Stimulated activated CD8-positive, alpha-beta memory T cell treated with anti-CD3 and anti-CD28 coated beads, Interleukin-15, amount 100 ng/mL, for 48 hours (primary cell): ENCODE measurements at places on chromosomes 12 and 14.

GRCh38 chr14:92740440-92740839 lies 8.0 kb downstream of the LGMN start:
- DNase-seq = no peak

GRCh38 chr14:70641548-70642302 lies at the start of gene TTC9:
TTC9 (plus strand) TSS chr14:70641916; CDS start chr14:70642130, 214 bp downstream.
- no peak for DNase-seq

GRCh38 chr14:84535484-84535883 lies 994.5 kb upstream of the FLRT2 start:
- DNase-seq = no peak

DNA sequence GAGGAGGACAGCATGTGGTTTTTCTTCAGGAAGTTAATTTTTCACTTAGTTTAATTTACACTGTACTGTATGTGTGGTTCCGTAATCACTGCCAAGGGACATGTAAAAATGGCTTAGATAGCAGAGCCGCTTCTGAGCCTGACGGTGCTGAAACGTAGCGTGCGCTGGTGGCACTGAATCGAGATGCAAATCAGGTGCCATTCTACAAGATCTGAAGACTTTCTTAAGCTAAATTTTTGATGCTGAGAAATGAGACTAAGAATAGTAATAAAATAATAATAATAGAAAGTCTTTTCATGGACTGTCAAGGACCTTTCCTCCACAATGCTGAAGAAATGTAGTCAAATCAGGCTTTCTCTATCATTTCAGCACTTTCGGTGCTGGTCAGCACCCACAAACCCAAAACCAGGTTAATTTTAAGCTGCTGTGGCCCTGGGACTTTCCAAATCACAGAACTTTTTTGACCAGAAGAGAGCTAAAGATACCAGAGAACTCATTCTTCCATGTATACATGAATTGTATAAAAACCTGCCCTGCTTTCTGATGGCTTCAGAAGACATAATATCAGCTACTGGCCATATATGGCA lies 183.3 kb upstream of the LMO3 start:
- DNase-seq = no peak

- DNase-seq = no peak
Measured at GRCh38 chr14:52303236-52303635, 10.9 kb upstream of the PTGER2 start.

DNA sequence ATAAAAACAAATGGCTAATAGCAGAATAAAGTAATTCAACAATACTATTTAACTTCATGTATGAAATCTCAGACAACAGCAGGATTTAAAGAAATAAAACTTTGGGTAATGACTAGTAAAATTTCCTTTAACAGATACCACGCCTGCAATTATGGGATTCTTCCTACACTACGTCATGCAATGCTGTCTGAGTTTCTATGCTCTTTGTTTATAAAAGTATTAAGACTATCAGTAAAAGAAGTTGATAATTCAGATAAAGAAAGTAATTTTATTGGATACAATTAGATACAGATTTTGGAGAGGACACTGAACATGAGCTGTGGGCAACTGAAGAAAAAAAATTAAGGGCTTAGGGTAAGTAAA lies 308.4 kb upstream of the LRFN5 start:
- DNase-seq = no peak

- DNase-seq = no peak
Measured at GRCh38 chr12:34333337-34333736, 311.0 kb downstream of the ALG10 start.

DNA sequence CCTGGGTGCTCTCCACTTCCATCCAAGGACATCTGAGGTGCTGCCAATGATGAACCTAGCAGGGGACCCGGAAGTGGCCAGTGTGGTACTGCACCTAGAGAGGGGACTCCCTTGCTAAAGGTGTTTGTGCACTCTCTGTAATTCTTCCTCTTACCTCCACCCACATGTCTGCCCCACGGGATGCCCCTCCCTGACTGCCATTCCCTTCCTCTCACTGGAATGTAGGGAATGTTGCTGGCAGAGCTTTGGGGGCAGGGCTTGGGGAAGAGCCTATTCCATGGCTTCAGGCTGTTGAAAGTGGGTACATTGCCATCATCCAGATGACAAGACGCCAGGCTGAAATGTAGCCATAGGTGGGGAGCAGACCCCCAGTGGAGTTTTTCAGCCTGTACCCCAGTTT lies 153.2 kb downstream of the SMOC1 start:
- DNase-seq = no peak

DNA sequence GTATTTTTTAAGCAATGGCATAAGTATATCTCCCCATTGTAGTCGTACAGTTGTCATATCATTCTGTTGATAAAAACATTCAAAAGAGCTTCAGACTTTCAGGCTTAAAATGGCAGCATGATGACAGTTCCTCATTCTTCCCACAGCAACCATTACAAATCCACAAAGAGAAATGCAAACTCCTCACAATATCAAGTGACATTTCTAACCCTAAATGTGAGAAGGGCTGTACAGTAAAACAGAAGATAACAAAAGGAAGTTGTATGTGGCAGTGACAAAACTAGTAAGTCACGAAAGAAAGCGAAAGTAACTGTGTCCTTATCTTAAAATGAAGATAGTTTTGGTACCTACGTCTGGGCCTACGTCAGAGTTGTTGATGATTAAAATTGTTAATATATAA lies 46.7 kb downstream of the GXYLT1 start:
- DNase-seq = no peak

GRCh38 chr14:91286530-91286937 lies 42.0 kb upstream of the GPR68 start:
- DNase-seq = no peak

DNA sequence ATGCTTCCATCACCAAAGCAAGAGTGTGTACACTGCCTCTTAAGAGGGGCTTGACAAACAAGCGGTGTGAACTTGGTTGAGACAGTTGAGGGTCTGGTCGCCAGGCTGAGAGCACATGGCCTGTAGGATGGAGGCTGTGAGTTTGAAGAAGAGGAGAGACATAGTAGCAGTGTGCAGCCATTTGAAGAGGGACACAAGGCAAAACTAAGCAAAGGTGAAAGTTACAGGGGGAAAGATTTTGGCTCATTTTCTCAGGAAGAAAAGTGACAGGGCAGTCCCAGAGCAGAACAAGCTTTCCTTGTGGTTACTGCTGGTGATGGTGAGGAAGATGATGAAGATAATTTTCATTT lies 11.3 kb upstream of the C12orf76 start:
- no peak for DNase-seq

DNA sequence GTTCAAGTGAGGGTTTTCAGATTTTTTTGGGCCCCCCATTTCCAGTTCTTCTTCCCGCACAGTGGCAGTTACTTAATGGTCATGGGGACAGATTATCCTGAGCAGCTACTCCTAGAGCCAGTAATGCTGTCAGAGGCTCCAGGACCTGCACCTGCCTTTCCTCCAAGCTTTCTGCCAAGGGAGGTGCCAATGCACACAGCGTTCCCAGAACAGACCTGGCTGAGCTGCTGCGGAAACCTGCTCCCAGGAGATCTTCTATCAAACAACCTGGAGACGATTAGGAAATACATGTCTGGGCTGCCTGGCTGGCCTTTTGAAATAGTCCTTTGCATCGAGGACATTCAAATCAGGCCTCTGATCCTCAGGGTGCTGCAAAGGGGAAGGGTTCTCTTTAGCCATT lies 120.9 kb downstream of the SLC8A3 start:
- DNase-seq = no peak

GRCh38 chr12:49369411-49370145 lies 2.3 kb downstream of the SPATS2 start:
- DNase-seq = no peak

DNA sequence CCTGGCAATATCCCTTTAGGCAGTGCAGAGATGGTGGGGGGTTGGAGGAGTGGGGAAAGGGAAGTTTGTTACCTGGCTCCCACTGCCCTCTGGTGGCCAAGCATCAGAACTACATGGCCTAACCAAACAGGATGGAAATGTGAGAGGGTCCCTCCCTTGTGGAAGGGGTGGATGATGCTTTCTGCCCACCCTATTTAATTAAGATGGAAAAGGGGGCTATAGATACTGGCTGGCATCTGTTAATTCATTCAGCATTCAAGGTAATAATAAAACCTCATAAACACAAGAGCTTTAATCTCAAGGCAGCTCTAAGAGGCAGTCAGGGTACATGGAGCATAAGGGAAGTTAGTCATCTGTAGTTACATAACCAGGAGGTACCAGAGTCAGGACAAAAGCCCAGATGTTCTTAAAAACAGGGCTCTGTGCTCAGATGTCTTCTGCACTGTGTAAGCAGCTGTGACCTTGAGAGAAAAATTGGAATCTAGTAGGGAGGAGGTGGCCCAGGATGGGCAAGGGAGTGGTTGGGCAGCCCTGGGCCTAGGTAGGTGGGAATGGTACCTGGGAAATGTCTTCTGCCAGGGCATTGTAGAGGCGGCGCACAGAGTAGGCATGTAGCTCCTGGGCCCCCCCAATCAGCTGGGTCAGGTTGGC lies 4.6 kb downstream of the AP1G2 start:
- DNase-seq = no peak

DNA sequence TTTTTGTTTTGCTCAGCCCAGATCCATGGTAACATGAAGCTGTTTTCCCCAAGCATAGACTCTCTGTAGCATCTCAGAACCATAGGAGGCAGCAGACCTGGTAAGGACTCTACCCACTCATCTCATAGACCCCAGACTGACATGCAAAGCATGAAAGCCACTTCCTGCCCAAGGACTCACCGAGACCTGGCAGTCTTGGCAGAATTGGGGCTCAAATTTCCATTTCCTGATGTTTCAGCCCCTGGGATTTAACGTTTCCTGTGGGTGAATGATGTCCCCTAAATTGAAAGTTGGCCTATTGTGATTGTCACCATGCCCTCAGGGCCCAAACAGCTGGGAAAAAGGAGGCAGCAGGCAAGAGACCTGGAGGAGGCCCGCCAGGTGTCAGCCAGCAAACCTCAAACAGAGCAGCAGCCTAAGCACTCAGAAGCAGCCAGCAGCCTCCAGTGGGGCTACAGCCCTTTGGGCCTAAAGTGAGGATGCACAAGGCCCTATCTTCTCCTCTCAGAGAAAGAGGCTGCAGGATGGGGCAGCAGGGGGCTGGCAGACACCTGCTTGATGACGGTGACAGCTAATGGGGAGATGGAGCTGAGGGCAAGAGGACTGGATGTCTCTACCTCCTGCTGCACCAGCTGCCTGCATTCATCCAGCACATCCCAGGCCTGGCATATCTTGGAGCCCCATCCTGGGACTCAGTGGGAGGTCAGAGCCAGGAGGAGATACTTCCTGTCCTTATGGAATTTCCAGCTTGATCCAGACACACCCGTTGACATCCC lies 8.5 kb downstream of the KRT85 start:
- DNase-seq = no peak

DNA sequence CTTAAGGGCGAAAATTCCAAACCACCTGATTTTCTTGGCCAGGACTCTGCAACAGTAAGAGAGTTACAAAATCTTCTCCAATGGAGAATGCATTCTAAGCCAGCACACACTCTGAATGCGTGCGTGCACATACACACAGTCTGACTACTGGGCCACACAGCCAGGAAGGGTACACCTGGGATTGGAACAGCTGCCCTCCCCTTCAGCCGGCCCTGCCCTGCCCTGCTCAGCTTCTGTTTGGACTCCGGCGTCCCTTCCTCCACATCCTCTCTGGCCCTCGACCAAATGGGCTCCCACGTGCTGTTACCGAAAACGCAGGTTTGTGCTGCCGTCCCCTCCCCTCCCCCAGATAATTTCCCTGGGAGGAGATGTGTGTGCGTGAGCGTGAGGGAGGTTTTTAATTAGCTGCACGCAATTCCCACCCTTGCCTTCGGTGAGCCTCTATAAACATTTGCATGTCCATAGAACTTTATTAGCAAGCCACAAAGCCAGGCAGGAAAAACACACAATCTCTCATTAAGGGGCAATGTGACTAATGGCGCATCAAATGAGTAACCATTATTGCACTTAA lies 43.0 kb downstream of the CCNK start:
- no peak for DNase-seq

GRCh38 chr12:94922561-94922960 lies 80.9 kb downstream of the NDUFA12 start:
- DNase-seq = no peak

DNA sequence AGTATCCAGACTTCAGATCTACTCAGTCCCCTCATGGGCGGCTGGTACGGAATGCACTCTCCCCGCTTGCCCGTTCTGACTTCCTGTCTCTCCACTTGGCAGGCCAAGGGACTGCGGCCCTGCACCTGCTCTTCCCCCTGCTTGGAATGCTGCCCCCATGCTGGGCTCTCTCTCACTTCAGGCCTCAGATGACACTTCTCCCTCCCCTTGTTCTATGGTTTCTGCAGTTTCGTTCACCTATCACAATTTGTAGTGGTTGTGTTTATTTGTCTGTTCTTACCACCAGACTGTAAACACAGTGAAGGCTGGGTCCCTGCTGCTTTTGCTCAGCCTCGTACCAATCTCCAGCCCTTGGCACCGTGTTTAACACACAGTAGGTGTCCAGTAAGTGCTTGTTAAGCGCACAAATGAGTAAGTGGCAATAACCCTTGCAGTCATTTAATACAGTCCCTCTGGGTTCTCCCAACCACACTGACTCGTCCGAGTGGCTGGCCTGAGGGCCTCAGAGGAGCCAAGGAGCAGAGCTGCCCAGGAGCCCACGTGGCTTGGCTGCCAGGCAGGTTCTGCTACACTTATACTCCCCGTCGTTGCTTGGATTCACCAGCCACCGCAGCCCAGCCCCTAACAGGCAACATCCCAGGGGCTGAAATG lies 11.8 kb downstream of the SLC6A12 start:
- DNase-seq = no peak

DNA sequence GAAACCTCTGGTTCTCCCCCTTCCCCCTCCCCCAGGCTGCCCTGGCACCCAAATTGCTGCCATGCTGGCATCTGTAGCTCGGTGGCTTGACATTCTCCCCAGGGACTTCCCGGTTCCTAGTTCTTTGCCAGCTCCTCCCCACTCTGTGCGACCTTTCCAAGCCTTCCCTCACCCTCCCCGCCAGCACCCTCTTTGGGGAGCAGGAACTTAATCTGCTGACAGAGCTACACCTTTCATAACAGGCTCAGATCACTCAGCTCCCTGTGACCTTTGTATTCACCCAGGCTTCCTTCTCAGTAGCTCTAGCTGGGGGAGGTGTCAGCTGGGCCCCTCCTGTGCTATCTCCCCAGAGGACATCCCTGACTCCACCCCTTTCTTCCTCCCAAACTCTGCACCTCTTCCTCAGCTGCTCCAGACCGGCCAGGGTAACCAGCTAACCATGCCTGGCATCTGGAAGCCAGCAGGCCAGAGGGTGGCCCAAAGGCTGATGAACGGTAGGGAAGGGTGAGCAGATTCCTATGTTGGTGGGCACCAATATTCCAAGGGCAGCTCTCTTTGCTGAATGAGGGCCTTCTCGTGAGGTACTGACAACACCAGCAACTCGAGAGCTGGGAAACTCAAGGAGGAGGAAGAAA lies 1.8 kb upstream of the COX14 start:
- no peak for DNase-seq

DNA sequence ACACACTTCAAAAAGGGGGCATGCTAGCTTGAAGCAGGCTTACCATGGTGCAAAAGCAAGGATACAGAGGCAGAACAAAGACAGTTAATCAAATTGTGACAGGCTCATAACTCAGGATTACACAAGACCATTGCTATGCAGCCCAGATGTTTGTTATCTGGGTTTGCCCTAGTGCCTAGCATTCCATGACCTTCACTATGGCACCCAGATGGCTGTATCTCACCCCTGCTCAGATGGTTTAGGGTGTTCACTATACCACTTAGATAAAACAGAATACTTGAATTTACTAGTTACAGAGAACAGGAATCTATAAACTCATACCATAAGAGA lies 56.2 kb downstream of the SDR9C7 start:
- no peak for DNase-seq

GRCh38 chr12:17949558-17950141 lies 140.3 kb downstream of the RERGL start:
- no peak for DNase-seq
